Non-pigmented ciliary epithelial cell (primary cell): ENCODE measurements at places on chromosomes 1 and 21.
A peak's percentile ranks its signal among the peaks of the same experiment; 100 is the strongest.

- no peak for DNase-seq
These were observed 8.2 kb downstream of the HAPLN2 start for GRCh38 chr1:156627313-156627880.

DNA sequence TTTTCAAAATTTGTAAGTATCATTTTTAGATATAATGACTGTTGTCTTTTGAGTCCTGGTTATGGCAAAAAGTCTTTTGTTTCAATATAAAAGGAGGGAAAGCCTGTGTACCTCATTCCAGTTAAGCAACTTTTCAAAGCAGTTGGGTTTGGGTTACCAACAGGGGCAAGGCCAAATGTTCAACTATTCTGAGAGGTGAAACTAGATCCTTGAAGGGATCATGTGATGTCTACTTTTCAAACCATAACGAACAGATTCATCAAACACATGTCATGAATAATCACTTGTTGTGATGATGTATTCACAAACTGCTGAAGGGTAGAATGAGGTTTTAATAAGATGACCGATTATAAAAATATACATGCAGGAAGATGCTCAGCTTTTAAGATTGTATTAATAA is 171.3 kb downstream of the HHAT start:
- no peak for DNase-seq

GRCh38 chr21:45226540-45227326 is 61.0 kb downstream of the POFUT2 start:
- no peak for DNase-seq

DNA sequence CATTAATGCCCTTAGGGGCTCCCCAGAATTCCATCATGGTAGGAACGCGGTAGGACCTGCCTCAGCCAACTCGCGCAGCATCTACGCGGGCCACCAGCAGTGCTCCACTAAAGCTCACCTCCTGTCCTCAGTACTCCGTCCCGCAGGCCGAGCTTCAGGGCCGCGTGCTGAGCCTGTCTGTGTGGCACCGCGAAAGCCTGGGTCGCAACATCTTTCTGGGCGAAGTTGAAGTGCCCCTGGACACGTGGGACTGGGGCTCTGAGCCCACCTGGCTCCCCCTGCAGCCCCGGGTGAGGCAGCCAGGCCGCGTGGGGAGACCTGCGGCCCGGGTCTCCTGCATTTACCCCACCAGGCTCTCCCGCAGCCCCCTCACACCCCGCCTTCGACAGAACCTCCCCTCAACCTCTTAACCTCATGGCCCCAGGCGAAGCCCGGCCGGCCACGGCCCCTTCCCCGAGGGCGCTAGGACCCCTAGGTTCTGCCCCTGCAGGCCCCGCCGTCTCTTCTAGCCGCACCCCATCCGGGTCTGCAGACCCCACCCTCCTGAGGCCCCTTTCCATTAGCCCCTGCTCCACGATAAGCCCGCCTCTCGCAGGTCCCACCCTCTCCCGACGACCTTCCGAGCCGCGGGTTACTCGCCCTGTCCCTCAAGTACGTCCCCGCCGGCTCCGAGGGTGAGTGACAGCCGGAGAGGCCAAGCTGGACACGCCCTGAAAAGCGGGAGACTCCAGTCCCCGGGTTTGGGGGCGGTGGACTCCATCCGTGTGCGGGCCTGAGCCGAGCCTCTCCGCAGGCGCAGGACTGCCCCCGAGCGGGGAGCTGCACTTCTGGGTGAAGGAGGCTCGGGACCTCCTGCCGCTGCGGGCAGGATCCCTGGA is 9.1 kb downstream of the SYTL1 start:
- no peak for DNase-seq

- no peak for DNase-seq
These were observed 32.6 kb downstream of the PIGM start for GRCh38 chr1:159999204-159999603.

DNA sequence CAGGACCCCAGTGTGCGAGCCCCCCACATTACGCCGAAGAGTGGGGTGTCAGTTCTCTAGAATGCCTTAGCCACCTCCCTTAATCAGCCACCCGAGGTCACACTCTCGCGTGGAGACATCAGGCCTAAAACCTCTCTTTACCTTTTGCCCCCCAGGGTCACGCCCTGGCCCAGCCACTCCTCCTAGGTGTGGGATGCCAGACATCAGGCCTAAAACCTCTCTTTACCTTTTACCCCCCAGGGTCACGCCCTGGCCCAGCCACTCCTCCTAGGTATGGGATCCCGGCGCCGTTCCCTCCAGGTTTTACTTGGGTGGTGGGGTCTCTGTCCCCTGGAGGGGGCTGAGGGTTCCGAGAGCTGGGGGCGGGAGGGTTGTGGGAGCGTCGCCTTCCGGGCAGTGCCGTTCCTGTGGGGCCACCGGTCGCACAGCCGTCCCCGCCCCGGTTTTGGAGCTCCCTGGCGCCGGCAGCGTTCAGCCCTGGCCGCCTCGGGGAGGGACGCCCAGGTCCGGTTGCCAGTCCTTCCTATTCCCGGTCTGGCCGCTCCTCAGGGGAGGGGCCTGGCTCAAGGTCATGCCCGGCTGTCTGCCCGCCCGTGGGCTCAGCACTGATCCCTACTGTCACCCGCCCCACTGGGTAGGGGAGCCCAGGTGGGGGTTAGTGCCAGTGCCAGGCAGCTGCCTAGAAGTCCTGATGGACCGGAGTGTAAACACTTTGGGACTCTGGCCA is 882 bp downstream of the VPS13D start:
- DNase-seq, result no peak

DNA sequence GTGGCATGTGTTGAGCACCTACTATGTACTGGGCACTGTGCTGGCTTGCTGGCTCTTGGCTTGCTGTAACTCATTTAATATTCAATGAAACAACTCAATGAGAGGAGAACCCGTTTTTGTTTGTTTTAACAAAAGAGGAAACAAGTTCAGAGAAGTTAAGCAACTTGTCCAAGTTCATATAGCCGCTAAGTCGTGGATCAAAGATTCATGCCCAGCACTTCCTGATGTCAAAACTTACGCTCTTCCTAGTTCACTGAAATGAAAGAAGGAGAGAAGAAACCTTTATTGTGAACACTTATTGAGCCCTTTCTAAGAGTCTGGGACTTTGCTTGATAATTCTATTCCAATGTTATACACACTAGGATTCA is 475.9 kb downstream of the PTPRU start:
- DNase-seq, result no peak

GRCh38 chr1:233664804-233665574 is 51.1 kb downstream of the KCNK1 start:
- DNase-seq, result no peak

- no peak for DNase-seq
These were observed 93.9 kb downstream of the NID1 start for GRCh38 chr1:235971020-235971419.

GRCh38 chr1:147852706-147853225 is 49.8 kb upstream of the GJA8 start:
- DNase-seq, result no peak

DNA sequence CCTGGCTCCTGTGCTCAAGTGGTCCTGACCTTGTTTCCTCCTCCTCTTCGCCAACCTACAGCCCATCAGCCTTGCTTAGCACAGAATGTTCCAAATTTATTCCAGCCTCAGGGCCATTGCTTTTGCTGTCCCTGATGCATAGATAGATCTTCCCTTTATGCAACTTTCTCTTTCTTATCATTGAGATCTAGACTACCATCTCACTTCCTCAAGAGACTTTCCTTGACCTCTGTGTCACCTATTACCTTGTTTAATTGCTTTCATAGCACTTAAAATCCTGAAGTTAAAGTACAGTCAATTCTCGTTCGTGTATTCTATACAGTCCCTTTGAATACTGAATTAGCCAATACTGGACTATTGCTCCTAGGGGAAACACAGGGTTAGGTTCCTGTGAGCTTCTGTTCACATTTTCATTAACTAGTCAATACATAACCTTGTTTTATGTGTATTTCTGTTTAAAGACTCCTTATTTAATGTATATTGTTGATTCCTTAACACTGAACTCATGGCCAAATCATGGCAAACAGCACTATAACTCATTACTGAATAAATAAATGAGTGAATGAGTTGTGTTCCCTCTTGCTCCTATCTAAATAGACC is 26.2 kb upstream of the MCOLN3 start:
- DNase-seq, result no peak

DNA sequence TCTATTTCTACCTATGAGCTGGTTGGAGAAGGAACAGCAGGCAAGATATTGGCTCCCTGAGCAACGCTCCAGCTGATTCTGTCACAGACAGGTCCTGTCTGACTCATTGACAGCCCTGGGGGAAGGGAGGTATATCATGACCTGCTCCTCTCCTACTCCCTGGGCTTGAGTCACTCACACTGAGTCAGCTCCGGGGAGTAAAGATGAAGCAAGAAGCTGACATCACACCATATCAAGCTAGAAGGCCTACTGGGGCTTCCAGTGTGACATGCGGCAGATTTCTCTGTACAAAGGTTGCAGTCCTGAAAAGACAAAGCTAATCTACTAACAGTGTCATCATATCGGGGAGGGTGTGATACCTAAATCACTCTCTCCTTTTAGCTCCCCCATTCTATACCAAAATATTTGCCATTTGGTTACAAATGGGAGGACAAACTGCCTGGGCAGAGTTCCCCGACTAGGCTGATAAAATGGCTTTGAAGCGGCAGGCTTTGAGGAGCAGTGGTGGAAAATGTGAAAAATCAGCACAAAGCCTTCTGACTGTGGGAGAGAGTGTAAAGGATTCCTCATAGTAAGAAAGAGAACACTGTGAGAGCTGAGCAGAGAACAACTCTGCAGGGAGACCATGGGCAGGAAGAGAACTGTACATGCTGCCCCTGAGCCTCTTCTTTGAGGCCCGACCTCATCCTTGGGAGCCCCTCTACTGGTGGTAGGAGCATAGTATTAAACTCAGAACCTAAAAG is 15.5 kb downstream of the PI4KB start:
- peak; percentile 99 for DNase-seq

DNA sequence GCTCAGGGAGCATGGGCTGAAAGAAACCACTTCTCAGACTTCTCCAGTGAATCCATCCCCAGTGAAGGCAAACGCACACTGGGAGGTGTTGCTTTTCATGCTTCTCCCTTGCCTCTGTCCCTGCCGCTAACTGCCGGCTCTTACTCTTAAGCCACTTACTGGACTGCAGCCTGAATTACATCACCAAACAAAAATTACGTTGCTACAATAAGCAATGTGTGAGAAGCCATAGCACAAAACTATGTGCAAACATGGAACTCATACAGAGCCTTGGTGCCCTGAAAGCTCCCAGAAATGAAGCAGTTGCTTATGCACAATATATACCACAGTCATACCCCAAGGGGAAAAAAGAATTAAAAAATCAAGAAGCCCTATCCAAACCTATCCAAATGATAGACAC is 375.2 kb downstream of the KCNH1 start:
- no peak for DNase-seq

DNA sequence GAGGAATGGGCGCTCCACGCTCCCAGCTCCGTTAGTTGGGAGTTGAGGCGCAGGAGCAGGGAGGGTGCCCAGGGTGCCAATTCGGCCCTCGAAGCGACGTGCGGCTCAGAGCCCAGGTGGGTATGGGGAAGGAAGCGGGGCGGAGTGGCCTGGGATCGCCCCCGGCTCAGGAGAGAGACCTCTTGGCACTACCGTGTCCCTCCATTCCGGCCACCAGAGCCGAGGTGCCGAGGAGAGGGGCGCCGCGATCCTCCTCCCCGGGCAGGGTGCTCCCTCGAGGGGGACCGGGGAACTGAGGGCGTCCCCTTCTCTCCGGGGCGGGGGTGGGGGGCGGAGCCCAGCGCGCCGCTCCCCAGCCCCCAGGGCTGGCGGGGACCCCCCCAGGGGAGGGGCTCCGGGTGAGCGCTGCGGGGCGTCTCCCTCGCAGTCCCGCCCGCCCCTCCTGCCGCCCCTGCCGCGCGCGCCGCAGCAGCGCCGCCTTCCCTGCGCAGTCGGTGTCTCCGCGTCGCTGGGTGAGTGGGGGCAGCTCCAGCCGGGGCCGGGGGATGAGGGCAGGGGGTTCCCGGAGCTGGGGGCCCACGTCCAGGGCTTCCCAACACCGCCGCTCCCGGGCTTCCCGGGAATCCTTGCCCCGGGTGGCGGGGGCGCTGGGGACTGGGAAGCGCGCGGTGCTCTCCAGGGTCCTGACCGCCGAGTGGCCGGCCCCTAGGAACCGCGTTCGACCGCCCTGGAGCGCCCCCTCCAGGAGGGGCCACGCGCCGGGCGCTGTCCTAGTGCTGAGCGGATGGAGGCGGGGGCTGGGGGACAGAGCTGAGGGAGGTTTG is at the start of gene HPCA:
Gene HPCA (plus strand): TSS at position 488 of the 824 bp plus-strand sequence. CDS start 2,408 bp downstream, outside the sequence.
- no peak for DNase-seq

DNA sequence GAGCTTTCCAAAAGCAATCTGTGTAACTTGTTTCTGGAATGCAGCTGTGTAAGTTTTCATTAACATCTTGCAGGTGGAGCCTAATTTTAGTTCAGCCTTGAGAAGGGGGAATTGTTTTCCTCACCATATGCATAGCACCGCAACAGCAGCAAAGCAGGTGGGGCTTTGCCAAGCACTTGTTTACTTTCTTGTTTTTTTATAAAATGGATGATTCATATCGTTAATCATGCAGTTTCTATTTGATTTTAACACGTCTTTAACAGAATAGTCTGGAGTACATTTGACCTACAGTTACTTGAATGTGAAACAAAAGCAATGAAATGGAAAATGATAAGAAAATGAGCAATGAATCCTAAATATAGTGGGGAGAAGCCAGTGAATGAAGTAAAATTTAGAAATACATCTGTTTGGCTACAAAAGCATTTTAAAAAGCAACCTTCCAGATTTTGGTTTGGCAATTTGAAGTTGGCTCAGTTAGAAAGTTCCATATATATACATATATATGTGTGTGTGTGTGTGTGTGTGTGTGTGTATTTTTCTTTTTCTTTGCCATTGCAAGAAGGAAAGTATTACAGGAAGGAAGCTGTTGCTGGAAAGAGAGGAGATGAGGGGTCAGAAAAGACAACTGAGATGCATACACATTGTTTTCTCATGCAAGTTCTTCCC is 119.0 kb upstream of the ADGRL2 start:
- peak; percentile 32 for DNase-seq

- DNase-seq, result no peak
These were observed 2.2 kb downstream of the MIGA1 start for GRCh38 chr1:77781683-77782082.

DNA sequence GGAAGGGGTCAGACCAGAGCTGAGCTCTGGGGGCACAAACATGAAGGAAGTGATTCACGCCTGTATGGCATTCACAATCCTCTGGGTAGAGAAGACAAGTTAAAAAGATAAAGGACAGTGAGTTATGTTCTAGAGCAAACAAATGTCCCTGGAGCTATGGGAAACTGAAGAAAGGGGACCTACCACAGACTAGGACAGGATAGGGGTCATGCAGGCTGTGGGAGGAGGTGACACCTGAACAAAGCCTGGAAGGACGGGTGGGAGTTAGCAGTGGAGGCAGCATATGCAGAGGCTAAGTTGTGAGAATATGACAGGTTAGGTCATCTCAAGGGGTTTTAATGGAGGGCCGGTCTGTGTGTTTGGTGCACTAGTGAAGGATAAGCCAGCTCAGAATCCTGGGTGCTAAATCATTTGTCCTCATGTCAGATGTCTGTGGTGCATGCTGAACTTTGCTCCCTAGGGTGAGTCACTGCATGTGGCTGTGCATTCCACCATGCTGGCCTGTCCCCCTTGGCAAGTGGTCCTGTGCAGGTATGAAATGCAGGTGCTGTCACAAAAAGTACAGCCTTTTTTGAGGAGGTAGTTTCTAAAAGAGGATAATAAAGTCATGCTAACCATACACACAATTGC is 28.5 kb downstream of the TNN start:
- DNase-seq, result no peak
